ENCODE measurements at places on chromosomes 12 and 14. TPM values are rescaled to one million over a fixed set of nuclear protein-coding genes. Genes with fewer than 3 reads are reported as not detected.

GRCh38 chr12:54159589-54159988 lies 29.2 kb downstream of the SMUG1 start:
- no peak for DNase-seq

DNA sequence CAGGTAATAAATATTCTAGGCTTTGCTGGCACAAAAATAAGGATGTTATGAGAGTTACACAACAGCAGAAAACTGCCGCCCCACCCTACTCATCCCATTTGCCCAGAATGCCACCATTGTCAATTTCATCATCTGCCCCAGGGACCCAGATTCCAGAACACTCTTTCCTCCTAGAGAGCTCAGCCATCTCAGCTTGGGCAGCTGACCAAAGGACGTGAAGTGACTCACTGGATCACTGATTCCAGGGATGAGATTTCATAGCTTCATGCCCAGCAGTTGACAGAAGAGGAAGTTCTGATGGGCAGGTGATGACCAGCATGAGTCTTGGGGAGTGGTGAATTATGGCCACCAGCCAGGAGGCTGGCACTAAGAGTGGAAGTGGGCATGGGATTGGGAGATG lies 450.3 kb downstream of the RMST start:
- no peak for DNase-seq

- no peak for DNase-seq
These were observed 184.6 kb downstream of the SLC6A15 start for GRCh38 chr12:84727961-84728360.

DNA sequence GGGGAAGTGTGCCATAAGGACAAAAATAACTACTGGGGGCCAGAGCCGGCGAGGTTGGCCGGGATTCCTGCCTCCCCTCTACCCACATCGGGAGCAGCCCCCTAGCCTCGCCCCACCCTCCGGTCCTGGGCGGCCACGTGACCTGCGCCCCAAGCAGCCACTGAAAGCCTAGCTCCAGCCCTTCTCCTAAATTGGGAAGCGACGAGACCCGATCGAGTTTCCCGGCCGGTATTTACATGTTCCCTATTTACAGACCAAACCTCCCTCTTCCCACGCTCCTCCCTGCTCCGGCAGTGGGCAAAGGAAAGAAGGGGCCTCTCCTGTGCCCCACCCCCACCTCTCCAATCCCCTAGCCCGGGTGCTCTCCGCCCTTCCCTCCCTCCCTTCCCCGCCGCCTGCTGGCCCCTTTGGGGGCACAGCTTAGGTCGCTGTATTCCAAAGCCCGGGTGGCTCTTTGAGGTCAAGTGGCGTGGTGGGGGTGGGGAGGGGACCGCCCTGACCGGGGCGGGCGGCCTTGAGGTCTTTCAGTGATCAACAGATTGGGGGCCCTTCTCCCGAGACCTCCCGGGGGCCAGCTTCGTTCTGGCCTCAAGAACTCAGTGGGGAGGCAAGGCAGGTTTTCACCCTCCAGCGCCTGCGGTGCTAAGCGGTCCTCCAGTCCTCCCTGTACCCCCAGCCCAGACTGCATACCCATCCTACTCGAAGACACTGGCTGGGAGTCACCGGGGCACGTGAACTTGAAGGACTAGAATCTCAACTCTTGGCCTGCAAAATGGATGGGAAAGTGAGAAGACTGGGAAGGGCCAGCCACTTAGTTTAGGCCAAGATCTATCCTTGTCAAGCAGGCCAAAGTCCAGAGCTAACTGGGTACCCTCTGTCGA lies 6.3 kb upstream of the CTDSP2 start:
- DNase-seq: no peak

CEP290 gene
- 9.4 TPM for total RNA-seq

GRCh38 chr12:90166012-90166411 lies 457.4 kb upstream of the ATP2B1 start:
- DNase-seq: no peak

GRCh38 chr12:77226368-77226767 lies 161.0 kb upstream of the E2F7 start:
- DNase-seq: no peak

DNA sequence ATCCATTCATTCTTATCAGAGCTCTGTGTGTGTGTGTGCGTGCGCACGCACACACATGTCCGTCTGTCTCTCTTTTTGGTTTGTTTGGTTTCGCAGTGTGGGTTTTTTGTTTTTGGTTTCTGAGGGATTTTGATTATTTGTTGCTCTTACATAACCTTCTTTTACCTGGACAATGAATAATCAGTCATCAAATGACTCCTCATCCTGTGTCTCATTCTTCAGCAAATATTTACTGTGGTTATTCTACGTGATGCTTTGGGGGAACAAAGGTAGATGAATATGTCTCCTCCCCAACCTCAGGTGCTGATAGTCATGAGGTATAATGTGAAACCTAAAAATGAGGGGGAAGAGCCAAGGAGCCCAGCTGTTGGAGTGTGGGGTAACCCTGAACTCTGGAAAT lies 92.4 kb downstream of the SAMD4A start:
- DNase-seq: no peak

GRCh38 chr12:2335513-2335912 lies 282.7 kb downstream of the CACNA1C start:
- no peak for DNase-seq

TMPRSS12 gene
- total RNA-seq: not detected

DNA sequence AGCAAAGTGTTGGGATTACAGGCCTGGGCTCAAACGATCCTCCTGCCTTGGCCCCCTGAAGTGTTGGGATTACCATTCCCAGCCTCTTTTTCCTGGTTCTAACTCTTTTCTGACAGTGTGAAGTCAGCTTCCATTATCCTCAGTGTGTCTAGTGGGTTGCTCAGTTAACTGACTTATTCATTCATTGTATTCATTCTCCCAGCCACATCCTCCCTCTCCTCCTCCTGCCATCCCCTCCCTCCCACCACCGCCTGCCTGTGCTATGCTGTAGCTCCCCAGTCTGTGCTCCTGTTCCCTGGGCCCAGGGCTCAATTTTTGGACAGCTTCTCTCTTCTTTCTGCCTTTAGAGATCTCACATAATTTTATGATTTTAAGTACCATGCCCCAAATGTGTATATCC lies 19.4 kb downstream of the ATP6V0A2 start:
- no peak for DNase-seq

MANSC4 gene
- not detected for total RNA-seq

OTOGL gene
- total RNA-seq: 0.63 TPM

KRT83 gene
- not detected for total RNA-seq

DNA sequence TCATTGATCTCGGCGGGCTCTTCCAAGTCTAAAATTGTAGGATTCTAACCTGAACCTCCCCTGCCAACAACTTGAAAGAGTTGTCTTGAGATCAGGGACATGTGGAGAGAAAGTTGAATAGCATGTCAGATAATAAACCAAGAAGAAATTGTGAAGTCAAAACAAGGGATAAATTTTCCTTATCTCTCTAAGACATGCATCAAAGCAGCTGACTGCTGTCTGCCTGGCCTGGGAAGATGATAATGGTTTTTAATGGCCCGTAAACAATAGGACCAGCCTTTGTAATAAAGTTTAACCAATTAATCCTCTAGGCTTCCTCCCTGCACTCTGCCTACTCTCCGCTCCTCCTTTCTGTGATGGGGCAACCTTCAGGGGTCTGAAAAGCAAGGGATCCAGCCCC lies 67.9 kb downstream of the DPF3 start:
- DNase-seq: no peak

CLEC4D gene
- not detected for total RNA-seq

DNA sequence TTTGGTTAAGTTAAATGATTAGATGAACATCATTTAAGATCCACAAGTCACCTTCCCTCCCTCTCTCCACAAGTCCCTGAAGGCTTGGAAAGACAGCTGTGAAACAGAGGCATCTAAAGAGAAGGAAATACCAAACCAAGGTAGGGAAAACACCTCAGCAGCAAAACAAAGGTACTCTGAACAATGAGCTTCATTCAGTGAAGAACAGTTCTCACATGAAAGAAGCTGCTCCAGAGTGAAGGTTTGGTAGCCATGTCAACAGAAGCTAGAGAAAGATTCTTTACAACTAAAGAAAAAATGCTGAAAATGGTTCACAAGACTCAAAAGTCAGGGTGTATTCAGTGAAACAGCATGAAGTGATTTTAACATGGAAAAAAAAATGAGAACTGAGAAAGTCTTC lies 69.4 kb downstream of the FGD6 start:
- DNase-seq: no peak

DNA sequence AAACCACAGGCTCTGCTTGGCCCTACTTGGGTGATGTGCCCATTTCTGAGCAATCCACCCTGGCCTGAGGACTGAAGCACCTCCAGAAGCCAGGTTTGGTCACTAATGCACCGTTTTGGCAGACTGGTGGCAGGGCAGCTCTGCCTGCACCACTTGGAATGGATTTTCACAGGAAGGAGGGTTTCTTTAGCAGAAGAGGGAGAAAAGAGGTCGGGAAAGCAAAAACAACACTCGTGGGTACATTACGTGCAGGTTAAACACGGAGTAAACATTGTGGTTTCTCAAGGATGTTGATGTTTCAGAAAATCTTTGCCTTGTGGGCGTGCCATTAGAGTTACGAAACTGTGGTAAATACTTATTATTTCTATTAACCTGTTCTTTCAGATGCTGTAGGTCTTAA lies 70.8 kb downstream of the KCNA5 start:
- DNase-seq: no peak

- no peak for DNase-seq
These were observed 8.6 kb upstream of the KRT8 start for GRCh38 chr12:52913431-52913821.

FOXG1 gene
- 0.26 TPM for total RNA-seq

DNA sequence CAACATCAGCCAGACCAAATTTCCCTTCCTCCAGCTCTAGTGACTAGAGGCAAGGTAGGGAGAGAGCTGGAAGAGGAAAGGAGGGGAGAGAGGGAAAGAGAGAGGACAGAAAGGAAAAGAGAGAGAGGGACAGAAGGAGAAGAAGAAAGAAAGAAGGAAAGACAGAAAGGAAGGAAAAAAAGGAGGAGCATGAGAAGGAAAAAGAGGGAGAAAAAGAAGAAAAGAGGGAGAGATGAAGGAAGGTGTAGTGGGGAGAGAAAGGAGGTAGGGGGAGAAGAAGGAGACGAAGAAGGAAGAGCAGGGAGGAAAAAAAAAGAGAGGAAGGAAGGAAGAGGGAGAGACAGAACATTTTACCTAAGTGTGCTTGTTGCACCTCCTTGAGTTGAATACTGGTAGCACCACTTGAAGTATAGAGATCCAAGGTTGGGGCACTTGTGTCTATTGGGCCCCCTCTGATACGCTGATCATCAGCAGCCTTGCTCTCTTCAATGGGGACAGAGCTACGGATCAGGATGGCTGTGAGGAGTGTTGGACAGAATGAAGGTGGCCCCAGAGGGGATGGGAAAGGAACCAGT lies 232.5 kb downstream of the SUDS3 start:
- no peak for DNase-seq

GRCh38 chr14:21734457-21735074 lies 60.9 kb upstream of the OR4E1 start:
- DNase-seq: peak; percentile 29

DNA sequence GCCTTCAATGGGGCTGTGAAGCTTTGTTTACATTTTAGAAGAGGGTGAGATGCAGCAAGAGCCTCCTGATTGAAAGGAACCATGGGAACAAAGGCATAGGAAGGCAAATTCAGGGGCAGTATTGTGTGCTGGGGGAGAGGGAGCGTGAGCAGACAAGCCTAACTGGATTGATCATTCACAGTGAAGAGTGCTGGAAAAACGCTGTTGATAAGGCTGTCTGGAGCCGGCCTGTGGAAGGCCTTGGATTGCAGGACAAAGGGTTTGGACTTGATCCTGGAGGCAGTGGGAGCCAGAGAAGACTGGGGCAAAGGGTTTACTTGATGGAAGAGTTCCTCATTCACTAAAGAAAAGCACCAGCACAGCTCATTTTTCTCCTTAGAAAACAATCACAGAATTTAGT lies 160.5 kb downstream of the PAH start:
- no peak for DNase-seq

DNA sequence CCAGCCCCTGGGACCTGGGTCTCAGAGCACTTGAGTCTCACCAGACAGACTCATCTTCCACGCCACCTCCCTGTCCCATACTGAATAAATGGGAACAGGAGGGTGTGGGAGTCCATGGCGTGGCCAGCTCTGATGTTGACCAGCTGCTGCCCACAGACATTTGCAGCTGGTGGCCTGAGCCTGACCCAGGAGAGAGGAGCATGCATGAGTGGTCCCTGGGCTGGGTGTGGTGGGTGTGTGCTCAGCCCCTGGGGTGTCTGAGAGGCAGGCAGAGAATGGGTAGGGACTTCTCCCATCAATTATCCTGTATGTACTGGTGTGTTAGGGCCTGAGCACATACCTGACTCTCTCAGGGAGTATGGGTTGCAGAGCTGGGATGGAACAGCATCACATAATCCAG lies 49.3 kb downstream of the SLC24A4 start:
- no peak for DNase-seq

- DNase-seq: no peak
These were observed 22.0 kb upstream of the TSPAN9 start for GRCh38 chr12:3055026-3055703.
